ENCODE measurements at places on chromosomes 6 and 20.

- no peak for DNase-seq
Measured at GRCh38 chr6:158826819-158827501, 7.8 kb upstream of the EZR start.

DNA sequence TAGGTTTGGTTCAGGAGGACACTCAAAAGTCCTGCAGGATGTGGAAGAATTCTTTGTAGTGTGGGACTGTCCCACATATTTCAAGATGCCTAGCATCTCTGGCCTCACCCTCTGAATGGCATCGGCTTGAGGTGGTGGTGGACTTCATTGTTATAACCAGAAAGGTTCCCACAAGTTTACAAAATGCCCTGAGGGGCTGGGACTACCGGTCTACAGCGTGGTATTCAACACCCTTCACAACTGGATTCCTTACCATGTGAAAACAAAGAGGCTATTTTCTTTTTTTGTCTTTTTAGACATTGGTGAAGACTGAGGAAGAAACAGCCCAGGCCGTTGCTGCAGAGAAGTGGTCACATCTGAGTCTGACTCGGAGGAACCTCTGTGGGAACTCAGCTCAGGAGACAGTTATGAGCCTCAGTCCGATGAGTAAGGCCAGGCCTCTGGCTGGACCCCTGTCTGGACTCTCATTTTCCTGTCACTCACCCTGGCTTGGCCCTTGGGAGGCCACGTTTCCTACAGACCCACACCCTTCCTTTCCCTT, 15.2 kb downstream of the PGBD1 start:
- no peak for DNase-seq

GRCh38 chr6:34390531-34391472, 1.7 kb downstream of the NUDT3 start:
- DNase-seq: no peak

- no peak for DNase-seq
Measured at GRCh38 chr6:170101281-170102035, 189.4 kb downstream of the DLL1 start.

DNA sequence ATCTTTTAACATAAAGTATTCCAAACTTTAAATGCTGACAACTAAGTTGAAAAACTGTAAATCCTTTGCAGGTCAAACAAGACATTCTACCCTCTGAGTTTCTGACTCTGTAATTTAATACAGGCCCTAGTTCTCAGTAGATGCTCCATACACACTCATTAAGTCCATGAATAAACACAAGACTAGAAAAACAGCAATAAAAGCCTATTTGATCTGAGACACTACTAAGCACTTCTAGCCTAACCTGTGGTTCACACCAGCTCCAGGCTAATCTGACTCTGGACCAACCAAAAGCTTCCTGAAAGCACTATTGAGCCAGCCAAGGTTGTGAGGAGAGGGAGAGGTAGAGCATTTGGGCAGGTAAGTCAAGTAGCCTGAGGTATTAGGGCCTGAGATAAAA, 103.9 kb downstream of the EPM2A start:
- DNase-seq: no peak

GRCh38 chr20:54017846-54018245, 52.5 kb downstream of the BCAS1 start:
- no peak for DNase-seq

GRCh38 chr6:28747631-28748157, 176.1 kb downstream of the TRIM27 start:
- DNase-seq: no peak

DNA sequence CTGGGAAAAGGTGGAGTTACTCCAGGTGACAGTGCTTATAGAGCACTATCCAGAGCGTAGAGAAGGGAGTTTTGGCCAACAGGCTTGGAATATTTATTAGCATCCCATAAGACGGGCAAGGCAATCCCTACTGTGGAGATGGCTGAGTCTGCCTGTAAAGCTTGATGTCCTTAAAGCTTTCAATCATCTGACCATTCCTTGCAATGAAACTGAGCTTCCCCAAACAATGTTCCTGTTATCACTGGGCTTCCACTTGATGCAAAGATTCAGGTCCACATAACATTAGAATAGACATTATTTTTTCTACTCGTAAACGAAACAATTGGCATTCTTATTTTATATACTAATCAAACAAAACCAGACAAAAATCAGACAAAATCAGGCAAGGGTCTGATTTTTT, 48.4 kb upstream of the PIM1 start:
- DNase-seq: no peak

DNA sequence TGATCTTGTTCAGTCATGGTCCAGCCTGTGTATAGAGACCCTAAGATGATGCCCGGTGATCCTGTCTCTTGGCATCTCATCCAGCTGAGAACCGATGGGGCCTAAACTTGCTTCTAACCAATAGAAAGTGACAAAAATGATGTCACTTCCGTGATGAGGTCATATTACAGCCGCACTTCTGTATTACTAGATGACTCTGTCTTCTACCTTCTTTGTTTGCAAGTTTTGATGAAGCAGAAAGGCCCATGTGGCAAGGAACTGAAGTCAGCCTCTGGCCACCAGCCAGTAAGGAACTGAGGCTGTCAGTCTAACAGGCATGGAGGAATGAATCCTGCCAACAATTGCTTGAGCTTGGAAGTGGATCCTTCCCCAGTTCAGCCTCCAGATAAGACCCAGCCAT, 32.8 kb upstream of the HLA-C start:
- no peak for DNase-seq

DNA sequence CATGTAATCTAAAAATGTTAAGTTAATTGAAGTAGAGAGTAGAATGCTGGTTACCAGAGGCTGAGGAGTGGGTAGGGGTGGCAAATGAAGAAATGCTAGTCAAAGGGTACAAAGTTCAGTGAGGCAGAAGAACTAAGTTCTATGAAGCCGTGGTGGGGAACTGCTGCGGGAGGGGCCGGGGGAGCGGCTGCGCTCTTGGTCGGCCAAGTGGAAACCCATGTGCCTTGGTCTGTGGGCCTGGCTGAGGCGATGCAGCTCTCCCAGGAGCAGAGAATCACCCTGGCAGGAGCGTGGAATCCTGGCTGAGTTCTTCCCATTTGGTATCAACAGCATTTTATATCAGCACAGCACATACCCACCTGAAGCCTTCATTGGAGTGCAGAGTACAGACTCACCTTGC, 22.3 kb downstream of the TTLL2 start:
- DNase-seq: no peak

GRCh38 chr6:159838020-159838744, 38.1 kb downstream of the PNLDC1 start:
- DNase-seq: no peak

GRCh38 chr6:121670511-121670910, 235.1 kb downstream of the GJA1 start:
- DNase-seq: no peak

DNA sequence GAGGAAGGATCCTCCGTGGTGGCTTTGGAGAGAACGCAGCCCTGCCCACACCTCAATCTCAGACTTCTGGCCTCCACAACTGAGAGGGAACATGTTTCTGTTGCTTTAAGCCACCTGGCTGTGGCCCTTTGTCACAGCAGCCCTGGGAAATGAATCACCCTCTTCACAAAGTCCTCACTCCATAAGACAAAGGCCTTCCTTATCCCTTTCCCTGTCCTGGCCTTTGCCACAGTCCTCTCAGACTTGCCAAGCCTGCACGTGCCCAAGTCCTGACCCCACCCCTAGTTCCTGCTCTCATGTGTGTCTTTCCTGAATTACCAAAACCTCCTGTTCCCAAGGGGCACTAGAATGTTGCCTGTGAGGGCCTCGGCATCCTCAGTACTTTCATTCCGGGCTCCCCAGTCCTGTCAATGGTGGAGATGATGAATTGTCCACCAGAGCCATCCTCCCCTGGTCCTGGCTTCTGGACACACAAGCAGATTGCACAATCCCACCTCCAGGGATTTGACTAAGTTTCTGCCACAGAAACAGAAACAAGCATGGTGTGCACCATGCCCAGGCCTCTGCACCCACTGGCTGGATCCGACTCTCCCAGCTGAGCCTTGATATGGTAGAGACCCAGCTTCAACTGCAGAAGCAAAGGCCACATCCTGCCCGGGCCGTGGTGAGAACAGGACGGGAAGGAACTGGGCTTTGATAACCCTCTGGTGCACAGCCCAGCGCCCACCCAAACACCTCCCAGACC, 232.6 kb upstream of the PDE10A start:
- no peak for DNase-seq

DNA sequence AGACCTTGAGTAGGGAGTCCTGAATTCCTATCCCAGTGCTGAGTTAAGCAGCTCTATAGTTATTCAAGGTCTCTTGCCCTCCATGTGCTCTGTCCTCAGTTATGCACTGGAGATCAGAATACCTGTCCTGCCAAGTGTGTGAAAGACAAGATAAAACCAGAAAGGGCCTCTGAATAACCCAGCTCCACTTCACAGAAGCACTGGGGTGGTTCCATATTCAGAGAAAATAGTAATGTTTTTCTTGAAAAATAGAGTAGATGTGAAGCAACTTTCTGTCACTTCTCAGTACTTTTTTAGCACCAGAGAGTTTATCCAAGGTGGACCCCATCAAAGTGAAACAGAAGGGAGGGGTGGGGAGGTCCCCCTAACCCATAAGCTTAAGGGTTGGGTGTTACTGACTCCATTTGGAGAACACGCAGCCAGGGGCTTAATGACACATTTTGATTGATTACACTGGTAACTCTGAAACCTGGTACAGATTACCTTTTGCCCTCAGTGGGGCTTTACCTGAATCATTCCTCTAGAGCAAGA, 509.8 kb upstream of the JARID2 start:
- no peak for DNase-seq

GRCh38 chr20:39605908-39606307, 643.8 kb downstream of the DHX35 start:
- no peak for DNase-seq

Measured in CD8-positive, alpha-beta T cell (primary cell).